Umbilical cord (tissue), 2 donors: ENCODE measurements at places on chromosomes 13 and 19. TPM values are rescaled to one million over a fixed set of nuclear protein-coding genes. Genes with fewer than 3 reads are reported as not detected.

Gene MEX3D
- total RNA-seq, result 50.3 TPM

DNA sequence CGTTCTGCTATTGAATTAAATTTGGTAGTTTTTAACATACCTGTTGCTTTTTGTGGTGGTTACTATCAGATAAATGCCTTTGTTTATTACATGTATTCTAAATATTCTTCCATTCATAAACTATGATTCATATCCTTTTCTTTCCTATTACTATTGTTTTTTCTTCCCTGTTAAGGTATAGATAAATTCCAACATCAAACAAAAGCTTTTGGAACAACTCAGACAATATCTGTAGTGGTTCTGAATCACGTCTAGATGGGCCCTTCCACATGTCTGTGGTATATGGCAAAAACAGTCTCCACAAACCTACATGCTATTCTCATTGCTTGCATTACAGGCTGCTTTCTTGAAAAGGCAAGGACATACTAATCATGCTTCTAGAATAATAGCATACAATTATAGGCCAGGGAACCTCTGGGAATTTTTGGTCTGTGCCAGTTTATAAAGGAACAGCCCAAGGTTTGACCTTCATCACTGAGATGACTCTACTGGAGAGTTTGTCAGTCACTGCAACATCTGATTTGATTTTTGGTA lies 6.4 kb downstream of the LRCH1 start:
- DNase-seq, result no peak

Gene ZNF823
- total RNA-seq, result 22.1 TPM

DNA sequence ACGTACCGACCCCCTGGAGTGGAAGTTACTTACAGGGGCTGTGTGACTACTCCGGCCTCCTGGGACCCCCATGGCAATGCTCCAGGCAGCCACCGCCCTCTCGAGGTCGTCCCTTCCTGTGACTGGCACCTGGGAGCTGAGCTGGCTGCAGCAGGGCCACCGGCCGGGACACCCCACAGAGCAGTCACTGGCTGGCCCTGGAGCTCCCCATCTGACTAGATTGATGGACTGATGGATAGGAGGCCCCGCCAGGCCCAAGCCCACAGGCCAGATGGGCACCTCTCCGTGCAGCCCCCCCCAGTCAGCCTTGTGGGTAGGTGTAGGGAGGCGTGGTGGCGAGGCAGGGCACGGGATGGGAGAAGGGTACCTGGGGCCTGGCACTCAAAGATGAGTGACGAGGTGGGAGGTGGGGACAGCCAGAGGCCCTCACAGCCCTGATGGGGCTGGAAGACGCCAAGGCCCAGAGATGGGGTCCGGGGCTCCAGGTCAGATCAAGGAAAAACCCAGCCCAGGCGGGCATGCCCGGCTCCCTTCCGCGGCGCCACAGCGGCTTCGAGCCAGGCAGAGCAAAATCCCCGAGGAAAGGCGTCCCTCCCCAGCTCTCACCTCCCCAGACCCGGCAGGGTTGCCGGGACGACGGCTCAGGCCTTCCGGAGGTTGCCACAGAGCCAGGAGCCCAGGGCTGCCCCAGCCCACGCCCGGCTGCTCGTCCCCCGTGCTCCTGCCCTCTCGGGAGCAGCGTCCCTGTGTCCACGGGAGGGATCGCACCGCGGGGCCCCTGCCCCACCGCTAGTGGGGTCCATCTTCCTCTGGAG lies 8.4 kb downstream of the SLC39A3 start:
- no peak for DNase-seq

DNA sequence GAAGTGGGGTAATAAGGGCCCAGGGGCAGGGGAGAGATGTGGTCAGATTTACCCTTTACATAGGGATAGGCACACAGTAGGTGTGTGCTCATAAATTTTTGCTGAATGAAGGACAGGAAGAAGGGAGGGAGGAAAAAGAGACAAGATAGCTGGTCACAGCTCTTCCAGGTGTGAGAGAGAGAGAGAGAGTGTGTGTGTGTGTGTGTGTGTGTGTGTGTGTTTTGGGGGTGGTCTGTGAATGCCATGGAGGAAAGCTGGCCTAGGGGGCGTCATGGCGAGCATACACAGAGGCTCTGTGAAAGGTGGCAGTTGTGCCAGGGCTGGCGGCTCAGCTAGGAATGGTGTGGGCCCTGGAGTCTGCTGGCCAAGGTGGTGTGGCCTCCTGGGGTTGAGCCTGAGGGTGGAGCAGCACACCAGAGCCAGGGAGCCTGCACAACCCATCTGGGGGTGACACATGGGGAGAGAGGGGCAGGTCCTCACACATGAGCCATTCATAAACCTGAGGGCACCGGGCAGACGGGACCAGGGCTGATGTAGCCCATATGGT lies 6.0 kb upstream of the PRX start:
- no peak for DNase-seq

GRCh38 chr19:35871611-35872010 lies 3.2 kb downstream of the APLP1 start:
- no peak for DNase-seq

DNA sequence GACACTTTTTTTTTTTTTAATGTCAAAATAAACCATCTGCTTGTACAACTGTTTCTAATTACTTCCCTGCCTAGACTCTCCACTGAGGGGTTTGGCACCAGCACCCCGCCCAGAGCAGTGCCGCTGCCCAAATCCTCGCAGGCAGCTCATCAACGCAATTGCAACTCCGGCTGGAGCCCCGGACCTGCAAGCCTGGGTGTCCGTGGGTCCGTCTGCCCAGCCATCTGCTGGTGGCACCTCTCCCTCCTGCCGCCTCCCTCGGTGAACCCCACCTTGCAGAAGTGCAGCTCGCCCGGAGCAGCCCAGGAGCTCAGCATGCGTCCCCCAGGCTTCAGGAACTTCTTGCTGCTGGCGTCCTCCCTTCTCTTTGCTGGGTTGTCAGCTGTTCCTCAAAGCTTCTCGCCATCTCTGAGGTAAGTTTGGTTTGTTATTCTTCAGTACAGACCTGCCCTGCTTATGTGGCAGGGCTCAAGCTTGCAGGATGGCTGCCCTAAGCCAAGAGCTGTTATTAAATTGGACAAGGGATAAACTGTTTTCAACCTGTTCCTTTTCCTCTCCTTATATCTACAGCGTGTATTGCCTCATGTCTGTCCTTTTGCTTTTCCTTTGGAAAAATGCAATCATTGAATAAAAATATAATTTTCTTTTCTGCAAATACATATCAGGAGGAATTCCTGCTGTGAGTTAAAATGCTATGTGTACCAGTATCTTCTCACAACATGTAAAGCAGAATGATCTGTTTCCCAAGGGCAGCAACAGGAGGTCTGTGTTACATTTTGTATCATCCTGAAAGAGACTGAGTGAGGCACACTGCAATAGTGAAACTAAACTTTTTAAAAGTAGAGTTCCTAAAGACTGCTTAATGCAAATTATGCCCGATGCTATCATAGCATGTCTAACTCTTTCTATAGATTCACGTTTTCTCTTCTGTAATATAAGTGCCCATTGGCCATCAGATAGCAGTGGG lies at the start of gene ITGBL1:
Gene ITGBL1 (plus strand): TSS at position 157 of the 967 bp plus-strand sequence. CDS start 159 bp downstream, at position 316.
- DNase-seq, result no peak

- DNase-seq, result no peak
Measured at GRCh38 chr13:32446773-32447465, 19.0 kb upstream of the N4BP2L1 start.

Gene ZNF761
- 21.4 TPM for total RNA-seq
